ENCODE measurements at places on chromosomes 11 and 22. TPM values are rescaled to one million over a fixed set of nuclear protein-coding genes. Genes with fewer than 3 reads are reported as not detected.
A peak's percentile ranks its signal among the peaks of the same experiment; 100 is the strongest.

DNA sequence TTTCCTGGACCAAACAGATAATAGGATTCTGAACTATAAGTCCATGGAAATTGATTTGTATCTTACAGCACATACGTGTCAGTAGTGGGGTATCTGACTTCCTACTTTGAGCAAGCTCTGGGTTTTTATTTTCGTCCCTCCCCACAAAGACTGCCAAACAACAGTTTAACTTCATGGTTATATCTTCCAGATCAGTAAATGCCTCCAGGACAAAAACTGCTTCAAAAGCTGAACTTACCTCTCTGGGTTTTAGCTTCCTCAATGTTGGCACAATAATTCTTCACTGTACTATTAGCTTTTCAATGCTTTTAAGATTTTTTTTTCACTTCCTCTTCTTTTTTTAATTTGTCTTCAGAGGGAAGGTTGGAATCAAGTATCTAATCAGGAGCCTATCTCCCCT, 4.2 kb upstream of the DPF2 start:
- peaks cover 5% of the 10 kb centered on the region for H3K27me3 ChIP-seq
- peaks cover 8% of the 10 kb centered on the region for H3K4me1 ChIP-seq
- DNase-seq, result no peak
- H3K4me3 ChIP-seq, result no peak overlapping the region
- H3K36me3 ChIP-seq, result no peaks in the 10 kb centered on the region

DNA sequence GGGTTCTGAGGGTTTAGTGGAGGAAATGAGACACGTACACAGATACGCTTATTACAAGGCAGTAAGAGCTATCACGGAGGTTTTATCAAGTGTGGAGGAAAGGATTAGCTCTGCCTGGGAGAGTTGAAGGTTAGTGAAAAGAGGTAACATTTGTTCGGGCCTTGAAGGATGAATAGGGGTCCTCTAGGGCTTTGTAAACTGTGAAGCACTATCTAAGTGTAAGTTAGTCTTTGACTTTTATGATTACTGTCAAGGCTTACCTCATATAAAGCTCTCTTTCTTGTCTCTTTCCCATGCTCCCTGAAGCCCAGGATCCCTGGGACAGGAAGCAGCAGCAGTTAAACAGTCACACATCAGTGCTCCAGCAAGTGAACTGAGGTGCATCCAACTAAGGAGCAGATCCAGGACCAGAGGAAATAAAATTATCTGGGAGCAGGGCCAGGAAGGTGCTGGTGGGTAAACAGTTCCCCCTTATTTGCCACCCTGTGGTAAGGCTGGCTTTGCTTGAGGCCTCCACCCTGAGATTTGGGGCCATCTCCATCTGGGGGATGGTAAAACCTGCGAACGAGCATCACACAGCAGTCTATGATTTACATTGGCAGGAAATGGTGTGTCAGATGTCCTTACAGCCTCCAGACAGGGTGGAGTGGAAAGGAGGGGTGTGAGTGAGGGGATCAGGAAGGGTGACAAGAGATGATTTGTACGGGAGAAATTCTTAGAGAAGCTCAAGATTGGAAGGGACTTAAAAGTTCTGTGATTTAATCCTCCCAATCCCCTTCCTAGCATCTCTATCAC, 27.2 kb downstream of the GVQW3 start:
- H3K4me3 ChIP-seq, result no peak overlapping the region
- no peak for DNase-seq
- H3K36me3 ChIP-seq, result no peaks in the 10 kb centered on the region
- peaks cover 11% of the 10 kb centered on the region for H3K4me1 ChIP-seq
- no peak overlapping the region for H3K27ac ChIP-seq

- peaks cover 19% of the 10 kb centered on the region for H3K27me3 ChIP-seq
- no peak overlapping the region for H3K4me3 ChIP-seq
- H3K4me1 ChIP-seq, result peaks cover 24% of the 10 kb centered on the region
- no peak for DNase-seq
- H3K36me3 ChIP-seq, result no peaks in the 10 kb centered on the region
Observed at GRCh38 chr11:66285250-66285947, 3.5 kb downstream of the YIF1A start.

- no peak for DNase-seq
- H3K4me3 ChIP-seq, result no peak overlapping the region
- no peak overlapping the region for H3K27ac ChIP-seq
Observed at GRCh38 chr11:76748948-76749347, 34.2 kb upstream of the TSKU start.

GRCh38 chr11:66728693-66729385, at the start of gene SPTBN2:
Gene SPTBN2 (minus strand): TSS chr11:66729216. CDS start chr11:66721240, 7,976 bp downstream.
- H3K4me3 ChIP-seq, result peak within 1 kb of the TSS; percentile 86
- DNase-seq, result peak; percentile 56
- no peaks in the 10 kb centered on the region for H3K36me3 ChIP-seq
- H3K27me3 ChIP-seq, result peaks cover 69% of the 10 kb centered on the region
- peaks cover 24% of the 10 kb centered on the region for H3K4me1 ChIP-seq
- H3K27ac ChIP-seq, result peak within 1 kb of the TSS; percentile 20

- DNase-seq, result no peak
- peaks cover 25% of the 10 kb centered on the region for H3K4me1 ChIP-seq
- H3K4me3 ChIP-seq, result no peak overlapping the region
- H3K27ac ChIP-seq, result no peak overlapping the region
- no peaks in the 10 kb centered on the region for H3K27me3 ChIP-seq
Observed at GRCh38 chr11:78783301-78783700, 208.6 kb upstream of the NARS2 start.

Gene SEC14L6
- total RNA-seq, result 1.7 TPM

DNA sequence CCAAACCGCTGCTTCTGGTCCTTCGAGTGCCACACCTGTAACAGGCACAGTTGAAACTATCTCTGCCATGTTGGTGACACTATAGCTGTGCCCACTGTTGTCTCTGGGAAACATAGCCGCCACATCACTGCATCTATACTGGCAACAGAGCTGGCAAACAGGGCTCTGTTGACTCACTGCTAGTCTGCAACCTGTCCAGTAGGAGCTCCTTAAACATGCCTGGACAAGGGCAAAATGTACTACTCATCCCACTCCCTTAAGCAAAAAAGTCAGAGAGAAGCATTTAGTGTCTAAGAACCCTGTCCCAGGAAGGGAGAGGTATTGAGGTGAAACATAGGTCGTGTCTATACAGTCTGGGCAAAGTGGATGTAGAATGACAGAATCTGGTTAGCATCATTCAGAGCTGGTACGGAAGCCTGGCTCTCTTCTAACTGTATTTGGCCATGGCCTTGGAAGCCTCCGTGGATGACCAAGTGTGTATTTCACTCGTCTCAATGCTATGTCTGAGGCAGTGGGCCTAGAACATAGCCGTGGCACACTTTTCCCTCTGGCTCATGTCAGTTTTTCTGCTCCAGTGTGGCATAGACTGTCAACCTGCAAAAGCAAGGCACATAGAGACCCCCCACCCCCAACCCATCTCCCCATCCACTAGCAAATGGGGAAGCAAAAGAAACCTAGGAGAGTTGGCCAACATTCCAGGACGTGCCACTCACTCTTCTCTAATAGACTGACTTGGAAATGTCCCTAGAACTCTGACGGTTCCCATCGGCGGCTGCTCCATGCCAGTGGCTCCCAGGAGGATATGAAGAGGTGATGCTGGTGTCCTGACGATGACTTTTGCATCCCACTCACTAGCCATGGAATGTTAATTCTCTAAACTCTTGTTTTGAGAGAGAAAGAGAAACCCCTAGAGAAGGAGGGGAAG, 21.4 kb upstream of the PISD start:
- H3K4me1 ChIP-seq, result no peaks in the 10 kb centered on the region
- H3K27me3 ChIP-seq, result no peaks in the 10 kb centered on the region
- H3K4me3 ChIP-seq, result no peak overlapping the region
- peak overlapping the region; percentile 31 for H3K27ac ChIP-seq

DNA sequence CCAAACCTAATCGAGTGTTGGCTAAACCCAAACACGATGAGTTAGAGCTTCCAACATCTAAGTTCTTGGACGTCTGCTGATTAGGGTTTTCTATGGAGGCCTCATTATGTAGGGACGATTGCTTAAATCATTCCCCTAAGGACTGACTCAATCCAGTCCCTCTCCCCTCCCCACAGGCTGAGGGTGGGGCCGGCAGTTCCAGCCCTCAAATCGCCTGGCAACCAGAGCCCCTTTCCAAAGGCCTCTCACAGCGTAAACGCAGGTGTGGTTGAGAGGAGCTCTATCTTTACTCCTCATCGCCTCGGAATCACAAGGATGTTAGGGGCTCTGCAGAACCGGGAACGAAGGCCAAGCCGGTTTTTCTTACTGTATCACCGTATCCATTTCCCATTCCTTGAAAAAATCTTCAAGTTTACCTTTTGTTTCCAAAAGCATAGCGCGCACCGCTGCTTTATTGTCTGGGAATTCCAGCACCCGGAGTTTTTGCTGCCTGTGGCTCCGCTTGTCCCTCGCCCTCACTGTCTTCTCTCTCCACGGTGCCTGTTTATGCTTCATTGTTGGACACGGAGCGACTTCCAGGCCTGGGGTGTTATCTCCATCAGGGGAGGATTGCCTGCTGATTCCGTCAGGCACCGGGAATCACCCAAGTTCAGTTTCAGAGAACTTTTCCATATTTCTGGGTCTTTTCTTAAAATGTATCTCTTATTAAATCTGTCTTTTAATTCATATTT, 13.8 kb upstream of the IFITM3 start:
- H3K36me3 ChIP-seq, result peaks cover 30% of the 10 kb centered on the region
- H3K4me3 ChIP-seq, result peak overlapping the region; percentile 59
- peak overlapping the region; percentile 100 for H3K27ac ChIP-seq
- peaks cover 10% of the 10 kb centered on the region for H3K27me3 ChIP-seq

DNA sequence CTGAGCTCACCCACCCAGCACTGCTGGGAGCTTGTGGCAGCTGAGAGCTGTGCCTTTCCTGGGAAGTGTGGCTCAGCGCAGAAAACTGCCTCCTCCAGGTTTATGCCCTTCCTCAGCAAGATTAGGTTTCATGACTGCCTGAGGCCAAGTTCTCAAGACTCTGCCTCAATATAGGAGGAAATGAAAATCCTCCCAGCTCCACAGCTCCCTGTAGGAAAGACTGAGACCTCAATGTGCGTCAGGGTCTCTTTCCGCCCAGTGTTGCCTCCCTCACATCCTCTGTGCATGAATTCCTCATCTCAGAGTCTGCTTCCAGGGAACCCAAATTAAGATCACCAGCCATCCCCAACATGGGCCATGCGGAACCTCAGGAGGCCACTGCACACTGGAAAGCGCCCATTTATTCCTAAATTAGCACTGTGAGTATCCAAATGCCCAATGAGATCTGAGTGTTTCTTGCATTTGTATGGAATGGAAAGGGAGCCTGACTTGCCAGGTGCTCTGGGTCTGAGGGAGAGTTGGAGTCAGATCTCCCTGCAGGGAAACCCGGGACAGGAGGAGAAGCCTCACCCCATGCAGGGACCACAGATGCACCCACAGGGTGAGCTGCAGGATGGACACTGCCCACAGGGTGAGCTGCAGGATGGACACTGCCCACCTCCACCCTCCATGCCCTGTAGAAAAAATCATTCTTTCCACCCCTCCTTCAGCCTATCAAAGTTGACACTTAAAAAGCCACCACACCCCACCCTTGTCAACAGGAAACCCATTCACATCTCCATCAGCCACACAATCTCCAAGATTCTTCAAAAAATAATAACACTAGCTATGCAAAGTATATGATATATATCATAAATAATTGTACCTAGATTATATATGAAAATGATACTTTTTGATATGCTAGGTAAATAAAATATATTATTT, 97.4 kb upstream of the IGLL5 start:
- H3K27me3 ChIP-seq, result peaks cover 89% of the 10 kb centered on the region
- no peak overlapping the region for H3K4me3 ChIP-seq
- H3K36me3 ChIP-seq, result no peaks in the 10 kb centered on the region
- no peak for DNase-seq

Gene TRPM5
- 0.07 TPM for total RNA-seq

- no peaks in the 10 kb centered on the region for H3K4me1 ChIP-seq
- no peaks in the 10 kb centered on the region for H3K27me3 ChIP-seq
- peaks cover 27% of the 10 kb centered on the region for H3K36me3 ChIP-seq
Observed at GRCh38 chr11:48141475-48142122, 75.0 kb upstream of the OR4B1 start.

DNA sequence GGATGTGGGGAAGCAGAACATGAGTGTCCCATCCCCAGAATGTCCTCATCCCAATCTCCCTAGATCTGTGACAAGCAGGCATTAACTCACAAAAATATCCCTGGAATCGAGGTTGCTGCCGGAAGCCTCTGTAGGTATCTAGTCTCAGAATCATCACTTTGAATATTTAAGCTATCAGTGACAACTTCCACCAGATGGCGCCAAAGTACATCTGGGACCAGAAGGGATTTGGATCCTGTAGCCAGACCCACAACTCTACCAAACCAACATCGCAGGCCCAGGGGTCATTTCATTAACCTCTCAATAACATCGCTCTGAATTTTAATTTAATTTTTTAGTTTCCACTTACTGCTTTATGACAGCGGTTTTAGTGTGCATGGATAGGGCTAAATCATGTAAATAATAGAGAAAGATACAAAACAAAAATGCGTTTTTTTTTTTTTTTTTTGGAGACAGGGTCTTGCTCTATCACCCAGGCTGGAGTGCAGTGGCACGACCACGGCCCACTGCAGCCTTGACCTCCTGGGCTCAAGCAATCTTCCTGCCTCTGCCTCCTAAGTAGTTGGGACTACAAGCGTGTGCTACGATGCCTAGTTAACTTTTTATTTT, 1.1 kb upstream of the EXT2 start:
- DNase-seq, result peak; percentile 83
- peak overlapping the region; percentile 40 for H3K4me3 ChIP-seq
- H3K36me3 ChIP-seq, result peaks cover 5% of the 10 kb centered on the region
- H3K27ac ChIP-seq, result no peak overlapping the region

GRCh38 chr11:93225662-93226061, 27.9 kb upstream of the SLC36A4 start:
- no peak overlapping the region for H3K27ac ChIP-seq
- no peaks in the 10 kb centered on the region for H3K4me1 ChIP-seq
- H3K4me3 ChIP-seq, result no peak overlapping the region

Gene TREH
- total RNA-seq, result not detected

Gene OR52K2
- total RNA-seq, result not detected

Gene CATSPER1
- total RNA-seq, result not detected

GRCh38 chr22:39567135-39567946, 3.2 kb upstream of the CACNA1I start:
- H3K36me3 ChIP-seq, result no peaks in the 10 kb centered on the region
- H3K27me3 ChIP-seq, result no peaks in the 10 kb centered on the region
- H3K4me3 ChIP-seq, result no peak overlapping the region

Gene OR51G1
- not detected for total RNA-seq

GRCh38 chr11:90930252-90930651, 707.4 kb upstream of the CHORDC1 start:
- no peak overlapping the region for H3K27ac ChIP-seq
- no peaks in the 10 kb centered on the region for H3K27me3 ChIP-seq
- no peaks in the 10 kb centered on the region for H3K4me1 ChIP-seq
- no peak overlapping the region for H3K4me3 ChIP-seq

Gene SAA4
- 0.50 TPM for total RNA-seq

GRCh38 chr11:66973956-66974580, 1.0 kb upstream of the C11orf86 start:
- no peaks in the 10 kb centered on the region for H3K36me3 ChIP-seq
- H3K4me1 ChIP-seq, result peaks cover 11% of the 10 kb centered on the region
- H3K27me3 ChIP-seq, result peaks cover 5% of the 10 kb centered on the region
- H3K27ac ChIP-seq, result no peak overlapping the region
- no peak overlapping the region for H3K4me3 ChIP-seq
- DNase-seq, result no peak

Gene IL10RA
- total RNA-seq, result 0.74 TPM

Gene ANO5
- 6.7 TPM for total RNA-seq

Gene MMP12
- total RNA-seq, result not detected

GRCh38 chr11:108474664-108475463, 7.5 kb upstream of the C11orf65 start:
- H3K4me3 ChIP-seq, result no peak overlapping the region
- peaks cover 8% of the 10 kb centered on the region for H3K36me3 ChIP-seq
- no peak for DNase-seq
- H3K4me1 ChIP-seq, result peaks cover 3% of the 10 kb centered on the region

GRCh38 chr22:35995348-35995747, 33.3 kb downstream of the RBFOX2 start:
- H3K36me3 ChIP-seq, result peaks cover 11% of the 10 kb centered on the region
- H3K27me3 ChIP-seq, result no peaks in the 10 kb centered on the region
- H3K4me1 ChIP-seq, result peaks cover 36% of the 10 kb centered on the region
- H3K27ac ChIP-seq, result peak overlapping the region; percentile 74
- no peak overlapping the region for H3K4me3 ChIP-seq

Gene EIF4ENIF1
- 23.6 TPM for total RNA-seq

Gene SLC22A9
- total RNA-seq, result not detected

Data from WTC11 (cell line).